CMK (cell line): ENCODE measurements at places on chromosomes 2 and 18.
A peak's percentile ranks its signal among the peaks of the same experiment; 100 is the strongest.

DNA sequence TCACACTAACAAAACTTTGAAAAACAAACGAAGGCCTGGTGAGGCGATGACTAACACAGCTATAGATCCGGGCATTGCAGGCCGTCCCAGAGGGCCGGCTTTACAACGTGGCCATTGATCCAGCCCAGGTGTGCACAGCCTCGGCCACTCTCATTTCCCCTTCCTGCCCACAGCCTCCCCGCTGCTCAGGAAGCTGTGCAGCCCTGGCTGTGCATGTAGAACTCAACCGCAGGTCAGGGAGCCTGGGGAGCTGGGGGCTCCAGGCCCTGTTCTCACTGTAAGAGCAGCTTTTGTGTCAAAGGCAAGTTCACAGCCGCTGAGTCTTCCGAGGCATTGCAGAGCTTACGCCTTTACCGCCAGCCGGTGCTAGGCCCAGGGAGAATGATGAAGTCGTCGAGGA, 87.2 kb downstream of the LONRF2 start:
- no peak for DNase-seq

- DNase-seq = no peak
Observed at GRCh38 chr18:9029131-9029530, 73.4 kb upstream of the NDUFV2 start.

DNA sequence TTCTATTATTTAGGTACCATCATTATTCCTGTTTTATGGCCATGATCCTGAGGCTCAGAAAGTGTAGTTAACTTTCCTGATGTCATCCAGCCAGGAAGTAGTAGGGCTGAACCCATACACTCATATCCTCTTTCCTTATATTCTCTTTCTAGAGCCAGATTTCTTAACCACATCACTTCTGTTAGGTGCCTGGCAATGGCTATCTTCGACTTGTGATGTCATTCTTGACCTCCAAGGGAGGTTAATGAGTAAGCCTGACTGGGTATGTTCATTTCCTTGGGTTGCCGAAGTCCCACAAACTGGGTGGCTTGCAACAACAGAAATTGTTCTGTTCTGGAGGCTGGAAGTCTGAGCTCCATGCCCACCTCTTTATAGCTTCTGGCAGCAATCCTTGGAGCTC, 43.4 kb downstream of the ITGB6 start:
- no peak for DNase-seq

DNA sequence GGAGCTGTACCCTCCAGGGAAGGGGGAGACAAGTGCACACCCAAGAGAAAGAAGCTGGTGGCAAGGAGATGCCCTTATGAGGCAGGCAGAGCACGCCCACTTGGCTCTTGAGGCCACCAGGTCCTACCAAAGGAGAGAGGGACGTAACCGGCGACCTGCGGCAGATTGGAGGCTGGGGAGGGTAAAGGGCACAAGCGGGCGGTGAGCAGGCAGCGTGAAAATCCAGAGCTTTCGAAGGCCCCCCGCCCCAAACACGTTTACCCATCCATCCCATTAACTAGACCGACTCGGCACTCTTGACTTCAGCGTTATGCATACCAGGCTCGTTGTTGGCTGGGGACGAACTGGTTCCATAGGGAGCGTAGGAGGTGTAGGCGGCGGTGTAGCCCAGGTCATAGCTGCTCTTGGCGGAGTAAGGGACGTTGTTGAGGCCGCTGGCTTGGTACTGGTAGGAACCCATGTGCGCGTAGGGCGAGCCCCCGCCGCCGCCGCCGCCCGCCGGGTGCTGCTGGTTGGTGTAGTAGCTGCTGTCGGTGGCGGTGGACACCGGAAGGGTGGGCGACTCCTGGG, 794 bp downstream of the DLX2 start:
- DNase-seq = no peak

- no peak for DNase-seq
Observed at GRCh38 chr18:24263050-24263449, 124.2 kb downstream of the CABYR start.

GRCh38 chr2:27763907-27764267, 7.6 kb upstream of the MRPL33 start:
- no peak for DNase-seq

DNA sequence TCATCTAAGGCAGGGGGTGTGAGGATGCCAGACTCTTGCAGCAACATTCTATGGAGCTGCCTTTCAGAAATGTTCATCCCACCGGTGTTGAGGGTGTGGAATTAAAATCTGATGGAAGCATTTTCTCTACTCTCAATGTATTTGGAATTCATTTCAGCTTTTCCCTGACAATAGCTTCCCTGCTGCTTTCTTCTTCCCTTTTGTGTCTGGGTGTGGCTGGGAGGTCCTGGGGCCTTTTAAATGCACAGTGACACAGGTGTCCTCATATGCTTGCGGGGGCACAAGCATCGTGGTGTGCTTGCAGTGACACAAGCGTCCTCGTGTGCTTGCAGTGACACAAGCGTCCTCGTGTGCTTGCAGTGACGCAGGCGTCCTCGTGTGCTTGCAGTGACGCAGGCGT, 43.4 kb upstream of the ASB18 start:
- DNase-seq = no peak

DNA sequence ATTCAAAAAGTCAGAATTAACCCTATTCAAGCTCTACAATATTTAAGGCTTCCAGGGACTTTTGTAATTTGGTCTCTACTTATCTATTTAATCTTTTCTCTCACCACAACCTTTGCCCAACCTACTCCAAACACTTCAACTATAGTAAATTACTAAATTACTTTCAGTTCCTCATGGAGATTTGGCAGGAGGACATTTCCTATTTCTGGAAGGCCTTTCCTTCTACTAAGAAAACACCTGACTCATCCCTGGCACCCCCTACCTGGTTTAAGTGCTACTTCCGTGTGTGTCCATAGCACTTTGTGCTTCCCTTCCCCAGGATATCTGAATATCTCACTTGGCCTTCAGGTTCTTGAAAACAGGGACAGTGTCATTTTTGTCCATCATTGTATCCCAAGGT, 96.3 kb downstream of the UPP2 start:
- no peak for DNase-seq

- peak; percentile 11 for DNase-seq
Observed at GRCh38 chr2:179201869-179202268, 62.8 kb downstream of the SESTD1 start.

DNA sequence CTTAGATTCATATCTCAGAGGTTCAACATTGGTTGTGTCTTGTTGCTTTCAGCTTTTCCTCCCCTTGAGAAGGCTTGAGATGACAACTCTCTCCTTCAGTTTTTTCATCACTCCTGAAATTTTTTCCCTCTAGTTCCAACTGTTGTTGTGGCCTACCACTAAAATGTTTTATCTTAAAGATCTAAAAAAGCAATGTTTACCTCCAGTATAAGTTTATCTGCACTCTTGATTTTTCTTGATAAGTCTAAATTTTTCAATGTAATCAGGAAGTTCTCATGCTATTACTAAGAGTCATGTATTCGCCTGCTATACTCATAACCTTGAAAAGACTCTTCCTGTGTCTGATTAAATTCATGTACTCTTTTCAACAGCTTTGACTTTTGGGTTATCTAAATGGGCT, 366.3 kb upstream of the TFPI start:
- no peak for DNase-seq

DNA sequence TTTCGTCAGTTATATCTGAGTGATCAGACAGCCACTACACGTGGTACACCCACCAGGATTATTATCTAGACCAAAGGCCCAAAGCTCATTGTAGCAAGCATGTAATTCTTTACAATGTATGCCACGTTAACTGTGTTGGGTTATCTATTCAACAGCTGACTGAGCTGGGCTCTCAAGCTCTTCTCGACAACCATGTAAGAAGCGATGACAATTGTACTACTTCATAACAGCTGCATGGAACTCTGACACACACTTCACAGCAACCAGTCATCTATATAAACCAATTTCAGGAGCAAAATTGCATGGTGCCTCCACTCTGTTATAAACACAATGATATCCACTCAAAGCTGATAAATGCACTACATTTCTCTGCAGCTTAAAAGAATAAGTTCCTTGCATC, 701.8 kb downstream of the NR4A2 start:
- DNase-seq = no peak

DNA sequence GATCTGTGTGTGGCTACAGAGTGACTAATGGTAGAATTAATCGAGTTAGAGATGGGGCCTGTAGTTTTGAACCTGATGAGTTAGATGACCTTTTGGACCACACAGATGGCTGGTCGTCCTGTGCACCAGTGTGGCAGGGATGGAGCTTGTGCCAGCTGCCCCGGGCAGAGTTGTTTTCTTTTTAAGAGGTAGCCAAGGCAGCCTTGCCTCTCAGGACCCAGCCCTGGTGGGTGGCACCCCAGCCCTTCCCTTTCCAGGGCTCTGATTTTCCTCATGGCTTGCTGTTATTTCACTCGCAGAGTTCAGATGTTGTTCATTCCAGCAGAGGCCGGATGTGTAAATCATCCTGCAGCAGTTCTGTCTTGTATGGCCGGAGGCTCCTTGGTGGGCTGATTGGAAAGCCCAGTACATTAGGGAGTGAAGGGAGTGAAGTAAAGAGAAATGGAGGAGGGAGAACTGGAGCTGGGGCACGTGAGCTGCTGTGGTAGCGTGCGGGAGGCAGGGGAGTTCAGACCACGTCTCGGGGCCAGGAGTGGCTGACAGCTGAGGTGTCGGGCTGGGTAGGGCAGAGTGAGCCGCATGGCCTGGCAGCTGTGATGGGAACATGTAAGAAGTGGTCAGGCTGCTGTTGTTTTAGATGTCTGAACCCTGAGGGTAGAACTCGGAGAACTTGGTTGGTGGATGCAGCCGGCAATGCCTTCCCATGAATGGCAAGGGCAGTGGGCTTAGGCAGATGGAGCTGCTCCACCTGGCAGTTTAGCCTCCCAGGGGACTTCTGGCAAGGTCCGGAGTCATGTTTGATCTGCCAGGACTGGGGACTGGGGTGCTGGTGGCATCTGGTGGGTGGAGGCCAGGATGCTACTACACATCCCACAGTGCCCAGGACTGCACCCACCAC, 28.8 kb downstream of the ASAP2 start:
- no peak for DNase-seq

- no peak for DNase-seq
Observed at GRCh38 chr2:119644186-119644585, 34.8 kb upstream of the TMEM177 start.

DNA sequence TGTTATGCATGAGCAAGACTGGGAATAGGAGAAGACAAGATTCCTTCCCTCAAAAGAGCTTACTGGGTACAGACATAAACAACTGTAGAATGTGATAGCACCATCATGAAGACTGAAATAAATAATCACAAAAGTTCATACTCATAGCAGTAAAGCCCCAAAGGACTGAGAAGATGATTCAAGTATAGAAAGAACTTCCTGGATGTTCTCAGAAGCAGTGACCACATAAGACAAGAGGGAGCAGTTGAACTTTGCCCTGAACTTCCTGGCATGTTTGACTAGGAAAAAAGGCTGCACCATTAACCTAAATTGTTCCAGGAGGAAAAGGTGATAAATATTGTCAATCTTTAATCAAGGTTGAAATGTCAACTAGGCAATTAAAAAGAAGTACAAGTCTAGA, 57.8 kb upstream of the CCDC141 start:
- no peak for DNase-seq

DNA sequence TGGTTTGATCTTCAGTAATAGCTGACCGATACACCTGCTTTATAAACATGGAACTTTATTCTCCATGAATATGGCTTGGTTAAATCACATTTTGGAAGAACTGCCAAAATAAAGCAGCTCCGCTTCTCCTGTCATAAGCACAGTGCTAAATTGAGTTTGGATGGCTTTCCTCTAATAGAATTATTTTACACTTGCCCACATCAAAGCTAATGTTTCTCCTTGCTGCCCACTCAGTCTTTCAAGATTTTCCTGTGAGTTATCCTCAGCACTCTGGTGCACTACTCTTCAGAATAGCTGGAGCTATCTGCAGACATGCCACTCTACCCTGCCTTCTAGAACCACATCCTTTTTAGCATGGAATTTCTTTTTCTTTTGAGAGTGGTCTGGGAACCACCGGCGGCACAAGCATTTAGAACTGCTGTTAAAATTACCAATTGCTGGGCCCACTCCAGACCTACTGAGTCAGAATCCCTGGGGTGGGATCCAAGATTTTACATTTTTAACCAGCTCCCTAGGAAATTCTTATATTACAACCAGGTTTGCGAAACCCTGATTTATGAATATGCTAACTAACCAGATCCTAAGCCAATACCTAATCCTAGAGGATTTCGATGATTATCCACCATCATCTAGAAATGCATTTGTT, 283.3 kb downstream of the AFF3 start:
- DNase-seq = no peak

DNA sequence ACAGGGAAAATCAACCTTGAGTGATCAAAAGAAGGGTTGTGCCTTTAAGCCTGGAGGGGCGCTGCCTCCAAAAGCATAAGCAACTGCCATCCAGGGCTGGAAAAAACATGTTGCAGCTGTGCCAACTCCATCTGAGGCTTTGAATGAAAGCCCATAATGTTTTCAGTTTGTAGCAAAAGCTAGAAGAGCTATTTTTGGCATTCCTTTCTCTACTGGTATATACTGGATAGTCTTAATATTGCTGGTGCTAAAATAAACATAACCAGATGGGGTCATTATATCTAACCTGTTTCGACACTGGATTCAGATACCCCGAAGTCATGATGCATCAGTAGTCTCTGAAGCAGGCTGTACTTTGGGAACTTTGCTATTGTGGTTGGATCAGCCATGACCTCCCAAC, 25.1 kb downstream of the ANXA4 start:
- no peak for DNase-seq

DNA sequence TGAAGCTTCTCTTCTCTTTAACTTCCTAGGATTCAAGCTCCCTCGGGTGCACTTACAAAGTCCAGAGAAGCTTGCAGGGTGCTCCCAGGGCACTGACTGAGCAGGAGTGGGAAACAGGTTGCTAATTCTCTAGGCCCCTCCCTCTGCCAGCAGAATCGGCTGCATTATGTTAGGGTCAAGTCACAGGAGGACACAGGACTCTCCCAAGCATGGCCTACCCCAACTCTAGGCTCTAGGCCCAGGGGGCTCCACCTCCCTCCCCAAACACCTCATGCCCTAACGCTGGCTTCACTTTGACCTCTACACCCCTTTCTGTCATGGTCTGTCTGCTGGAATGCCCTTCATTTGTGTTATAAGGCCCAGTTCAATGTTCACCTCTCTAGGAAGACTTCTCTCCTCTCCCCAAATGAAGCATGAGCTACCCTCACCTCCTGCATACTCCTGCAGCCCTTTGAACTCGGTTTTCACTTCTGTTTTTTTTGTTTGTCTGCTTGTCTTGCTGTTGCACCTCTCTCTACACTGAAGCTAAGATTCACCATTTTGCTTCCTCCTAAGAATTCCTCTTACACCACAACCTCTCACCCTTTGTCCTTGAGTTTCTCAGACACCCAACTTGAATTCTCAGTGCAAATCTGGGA, 521.8 kb upstream of the ID2 start:
- no peak for DNase-seq

- DNase-seq = no peak
Observed at GRCh38 chr18:31626409-31626808, 34.7 kb downstream of the TTR start.

DNA sequence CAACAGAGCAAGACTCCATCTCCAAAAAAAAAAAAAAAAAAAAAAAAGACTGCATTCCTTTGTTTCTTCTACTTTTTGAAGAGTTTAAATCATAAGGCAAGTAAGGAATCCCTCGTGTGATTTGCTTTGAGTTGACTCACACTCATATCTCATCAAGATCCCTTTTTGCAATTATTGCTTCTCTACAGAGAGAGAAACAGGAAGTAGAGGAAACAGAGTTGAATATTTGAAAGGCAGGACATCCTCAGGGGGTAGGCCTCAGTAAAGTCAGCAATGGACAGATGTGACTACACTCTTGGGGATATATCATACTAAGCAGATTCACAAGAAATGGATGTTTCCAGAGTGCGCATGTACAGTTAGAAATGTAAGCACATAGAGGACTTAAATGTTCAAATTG, 11.2 kb upstream of the EFR3B start:
- DNase-seq = no peak

- no peak for DNase-seq
Observed at GRCh38 chr2:129437725-129438124, 541.7 kb upstream of the RAB6C start.
